ENCODE measurements at places on chromosomes 2 and 18.

GRCh38 chr2:182715121-182715891 lies 751 bp upstream of the DNAJC10 start:
- DNase-seq, result no peak

DNA sequence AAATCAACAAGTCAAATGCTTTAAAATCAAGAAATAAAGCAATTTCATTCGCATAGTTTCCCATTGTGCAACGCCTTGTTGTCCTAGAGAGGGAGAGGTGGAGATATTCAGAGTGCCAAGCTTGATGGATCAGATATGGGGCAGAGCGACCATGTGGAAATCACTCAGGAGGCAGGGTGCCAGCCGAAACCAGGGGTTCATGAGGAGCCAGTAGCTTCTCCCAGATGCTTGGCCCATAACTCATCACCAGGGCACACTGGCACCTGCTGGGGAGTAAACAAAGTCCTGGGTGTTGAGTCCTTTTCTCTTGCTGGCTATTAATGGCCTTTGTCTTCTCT lies 53.0 kb upstream of the ASAP2 start:
- no peak for DNase-seq

DNA sequence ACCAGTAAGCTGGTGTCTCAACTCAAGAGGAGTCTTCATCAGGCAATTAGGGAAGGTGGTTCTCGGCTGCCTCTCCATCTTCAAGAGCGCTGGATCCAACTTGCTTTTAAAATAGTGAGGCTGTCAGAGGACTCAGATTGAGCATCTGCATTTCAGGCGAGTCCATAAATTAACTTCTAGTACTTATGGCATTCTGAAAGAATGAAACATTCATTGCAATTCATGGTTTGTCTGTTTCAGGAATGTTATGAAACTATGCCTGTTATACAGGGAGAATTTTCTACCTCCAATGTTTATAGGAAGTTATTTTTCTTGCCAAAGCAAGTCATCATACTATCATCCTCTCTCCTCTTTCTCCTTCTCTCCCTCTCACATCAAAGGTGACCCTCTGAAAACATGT lies 883.2 kb downstream of the SLC4A3 start:
- no peak for DNase-seq

DNA sequence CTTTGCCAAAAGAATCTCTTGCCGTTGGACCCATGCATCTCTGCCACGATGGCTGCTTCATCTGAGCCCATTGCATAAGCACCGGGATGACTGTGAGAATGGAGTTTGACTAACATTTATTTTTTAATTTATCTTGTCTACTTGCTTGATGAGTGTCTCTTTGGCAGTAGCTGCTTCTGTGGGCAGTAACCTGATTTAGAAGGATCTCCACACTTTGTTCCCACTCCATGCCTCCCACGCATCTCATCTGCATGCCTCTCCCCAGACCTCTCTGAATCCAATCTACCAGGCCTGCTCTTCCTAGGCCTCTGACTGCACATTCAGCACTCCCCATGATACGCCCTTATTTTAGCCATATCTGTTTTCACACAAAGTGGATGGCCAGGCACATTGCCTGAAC lies 23.7 kb upstream of the TMX3 start:
- no peak for DNase-seq

GRCh38 chr2:122643725-122644329 lies 888.4 kb downstream of the TSN start:
- no peak for DNase-seq

- no peak for DNase-seq
These were observed 36.2 kb downstream of the WIPF1 start for GRCh38 chr2:174561283-174561971.

DNA sequence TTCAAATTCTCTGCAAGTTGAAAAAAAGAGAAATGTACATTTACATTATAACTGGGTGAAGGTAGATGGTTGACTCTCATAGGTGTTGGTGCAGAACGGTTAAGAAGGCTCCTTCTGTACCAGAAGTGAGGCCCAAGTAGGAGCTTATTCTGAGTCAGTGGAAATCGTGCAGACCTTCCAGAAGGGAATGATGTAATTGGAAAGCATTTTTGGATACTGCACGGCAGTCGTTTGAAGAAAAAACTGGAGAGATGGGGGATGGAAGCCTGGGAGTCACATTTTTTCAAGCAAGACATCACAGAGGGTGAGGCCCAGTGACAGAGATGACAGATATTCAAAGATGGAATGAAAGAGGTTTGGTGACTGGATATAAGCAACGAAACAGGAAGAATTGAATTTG lies 39.4 kb downstream of the HRH4 start:
- no peak for DNase-seq

DNA sequence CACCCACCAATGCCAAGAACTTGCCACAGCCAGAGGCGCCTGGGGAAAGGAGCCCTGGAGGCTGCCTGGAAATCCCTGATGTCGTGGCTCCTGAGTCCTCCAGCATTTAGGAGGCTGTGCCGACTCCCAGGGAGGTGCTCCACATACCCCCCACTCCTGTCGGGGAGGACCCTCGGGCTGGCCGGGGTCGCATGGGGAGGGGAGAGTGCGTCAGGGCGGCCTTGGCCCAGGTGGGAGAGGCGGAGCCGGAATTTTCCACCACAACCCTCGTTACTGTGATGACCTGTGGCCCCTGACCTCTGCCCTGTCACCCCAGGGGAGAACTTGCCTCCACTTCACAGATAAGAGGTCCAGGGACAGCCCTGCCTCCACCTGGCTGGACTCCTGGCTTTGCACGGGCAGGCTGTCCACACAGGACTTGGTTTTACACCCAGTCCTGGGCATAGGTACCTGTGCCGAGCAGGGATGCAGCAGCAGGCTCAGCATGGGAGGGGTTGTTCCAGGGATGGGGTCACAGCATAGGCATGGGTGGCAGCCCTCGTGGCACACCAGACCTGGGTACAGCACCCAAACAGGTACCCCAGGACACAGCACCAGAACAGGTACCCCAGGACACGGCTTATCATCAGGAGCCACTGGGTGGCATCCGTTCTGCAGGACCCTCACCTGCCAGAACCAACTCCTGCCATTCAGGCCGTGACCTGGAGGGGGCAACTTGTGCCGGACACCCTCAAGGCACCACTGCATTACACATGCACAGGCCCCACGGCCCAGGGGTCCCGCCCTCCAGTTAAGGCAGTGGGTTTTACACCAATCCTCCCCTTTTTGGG lies 12.3 kb upstream of the AGXT start:
- DNase-seq, result no peak

DNA sequence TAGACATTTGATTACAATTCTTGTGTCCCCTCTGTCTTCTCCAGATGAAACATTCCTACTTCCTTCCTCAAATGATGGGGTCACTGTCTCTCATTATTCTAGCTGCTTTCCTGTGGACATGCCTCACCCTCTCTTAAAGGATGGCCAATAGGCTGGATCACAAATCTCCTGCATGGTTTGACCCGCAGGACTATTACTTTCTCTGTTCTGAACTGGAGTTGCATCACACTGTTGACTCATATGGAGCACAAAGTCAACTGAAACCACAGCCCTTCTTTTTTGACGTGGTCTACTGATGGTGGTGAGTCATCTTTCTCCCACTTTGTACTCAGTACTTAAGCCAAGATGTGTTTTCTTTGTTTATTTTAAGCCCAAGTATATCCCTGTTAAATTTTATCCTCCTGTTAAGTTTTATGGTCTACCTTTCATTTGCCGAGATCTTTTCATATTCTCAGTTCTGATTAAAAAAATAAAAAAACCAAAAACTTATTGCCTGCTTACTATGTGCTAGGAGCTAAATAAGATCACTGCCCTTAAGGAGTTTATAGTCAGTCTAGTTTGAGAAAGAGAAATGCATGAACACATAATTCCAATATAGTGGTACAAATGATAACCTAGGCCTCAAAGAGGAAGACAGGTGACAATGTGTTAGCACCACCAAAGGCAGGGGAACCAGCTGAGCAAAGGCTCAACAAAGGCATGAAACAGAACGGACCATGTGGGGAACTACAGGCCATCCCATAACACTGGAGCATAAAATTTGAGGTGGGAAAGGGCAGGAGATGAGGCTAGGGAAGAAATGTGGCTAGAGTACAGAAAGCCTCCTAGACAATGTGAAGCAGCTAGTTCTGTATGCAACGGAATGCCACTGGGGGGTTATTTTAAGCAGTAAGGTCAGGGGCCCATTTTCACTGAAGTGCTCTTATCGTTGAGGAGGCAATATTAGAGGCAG lies 67.6 kb upstream of the ZFP36L2 start:
- DNase-seq, result no peak

DNA sequence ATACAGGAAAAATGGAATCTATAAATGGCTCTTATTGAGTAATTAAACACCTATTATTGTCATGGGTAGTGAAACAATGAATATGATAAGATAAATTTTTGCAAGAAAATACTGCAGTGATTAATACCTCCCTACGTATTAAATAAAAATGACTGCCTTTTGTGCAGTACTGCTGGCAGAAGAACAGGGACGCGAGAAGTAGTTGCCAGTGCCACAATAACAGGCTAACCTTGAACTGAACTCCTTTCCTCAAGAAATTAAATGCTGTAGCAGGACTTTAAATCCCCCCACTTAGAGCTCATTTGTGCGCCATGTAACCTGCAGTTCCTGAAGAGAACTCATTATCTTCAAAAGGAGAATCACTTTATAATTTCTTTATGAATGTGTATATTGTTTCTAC lies 24.6 kb downstream of the FIGN start:
- no peak for DNase-seq

GRCh38 chr18:6119761-6120160 lies 224.4 kb upstream of the TMEM200C start:
- DNase-seq, result no peak

- DNase-seq, result no peak
These were observed 3.0 kb upstream of the NMUR1 start for GRCh38 chr2:231533086-231533776.

DNA sequence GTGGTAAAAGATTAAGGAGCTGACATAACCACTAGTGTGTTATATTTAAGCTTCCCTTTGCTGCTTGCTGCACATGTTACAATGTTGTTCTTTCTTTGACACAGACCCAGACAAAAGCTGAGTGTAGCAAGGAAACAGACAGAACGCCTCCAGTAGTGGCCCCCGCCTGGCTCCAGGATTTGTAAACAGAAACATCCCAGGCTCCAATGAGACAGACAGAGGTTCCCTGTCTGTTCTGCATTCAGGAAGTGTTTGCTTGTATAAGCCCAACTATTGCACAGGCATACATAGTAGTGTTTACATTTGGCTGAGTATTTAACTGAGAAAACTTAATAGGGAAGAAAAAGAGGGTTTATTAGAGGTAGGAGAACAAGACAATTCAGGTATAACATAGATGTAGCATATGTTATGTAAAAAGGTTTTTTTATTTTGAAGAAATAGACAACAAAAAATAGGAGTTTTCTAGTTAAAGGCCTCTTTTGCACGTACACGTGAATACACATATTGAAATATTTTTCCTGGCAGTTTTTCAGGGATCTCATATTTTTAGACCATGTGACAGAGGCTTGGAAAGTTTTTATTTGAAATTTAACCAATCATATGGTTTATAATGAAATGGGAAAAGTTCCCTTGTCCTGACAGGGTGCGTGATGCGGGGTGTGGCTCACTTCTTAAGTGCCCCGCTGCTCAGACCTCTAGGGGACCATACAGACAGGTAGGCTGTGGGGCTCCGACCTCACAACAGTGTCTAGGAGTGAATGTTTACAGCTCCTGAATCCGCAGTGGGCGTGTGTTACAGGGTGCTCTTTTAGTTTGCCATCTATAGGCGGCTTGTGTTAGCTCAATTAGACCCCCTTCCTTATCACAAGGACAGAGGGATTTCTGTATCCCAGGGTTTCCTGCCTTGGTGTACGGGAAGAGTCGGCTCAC lies 118.4 kb downstream of the BMPR2 start:
- DNase-seq, result no peak
